ENCODE measurements at places on chromosomes 3 and 15.

DNA sequence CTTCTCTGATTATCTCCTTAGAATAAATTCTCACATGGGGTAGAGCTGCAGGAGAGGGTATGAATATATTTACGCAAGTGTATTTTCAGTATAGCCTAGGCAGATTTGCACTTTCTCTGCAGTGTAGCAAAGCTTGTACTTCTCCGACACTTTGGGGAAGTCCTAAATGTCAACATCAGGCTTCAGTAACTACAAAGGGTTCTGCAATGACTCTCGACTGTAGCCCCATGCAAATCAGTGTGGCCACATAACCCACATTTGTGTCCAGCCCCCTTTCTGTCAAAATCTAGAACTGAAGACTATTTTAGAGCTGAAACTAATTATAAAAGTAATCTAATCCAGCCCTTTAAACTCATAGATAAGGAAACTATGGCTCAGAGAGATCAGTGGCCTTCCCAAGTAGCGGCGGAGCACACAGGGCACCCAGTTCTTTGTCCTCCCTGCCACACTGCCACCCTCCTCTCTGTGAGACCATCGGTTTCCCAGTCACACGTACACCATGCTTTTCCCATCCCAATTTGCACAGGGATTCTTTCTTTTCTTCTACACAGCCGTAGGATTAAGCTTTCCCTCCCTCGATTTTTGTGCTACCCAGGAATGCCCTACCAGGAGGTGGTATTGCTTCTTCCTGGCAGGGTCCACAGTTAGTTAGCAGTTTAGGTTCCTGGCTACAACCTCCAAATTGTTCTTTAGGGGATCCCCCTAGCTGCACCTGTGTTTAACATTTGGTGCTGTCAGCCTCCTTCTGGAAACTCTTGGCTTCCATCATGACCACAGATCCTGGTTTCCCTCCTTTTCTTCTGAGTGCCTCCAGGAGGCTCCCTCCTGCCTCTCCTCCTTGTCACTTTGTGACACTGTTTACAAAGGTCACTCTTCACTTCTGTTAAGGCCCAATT is 22.9 kb downstream of the MRAS start:
- DNase-seq = no peak

- no peak for DNase-seq
Observed at GRCh38 chr15:79185199-79185598, 94.6 kb upstream of the RASGRF1 start.

GRCh38 chr3:190166948-190167347 is 46.3 kb upstream of the P3H2 start:
- DNase-seq = no peak

- no peak for DNase-seq
Observed at GRCh38 chr3:184552863-184553262, 8.7 kb upstream of the EPHB3 start.

GRCh38 chr15:75577401-75578172 is 1.5 kb downstream of the PTPN9 start:
- no peak for DNase-seq

DNA sequence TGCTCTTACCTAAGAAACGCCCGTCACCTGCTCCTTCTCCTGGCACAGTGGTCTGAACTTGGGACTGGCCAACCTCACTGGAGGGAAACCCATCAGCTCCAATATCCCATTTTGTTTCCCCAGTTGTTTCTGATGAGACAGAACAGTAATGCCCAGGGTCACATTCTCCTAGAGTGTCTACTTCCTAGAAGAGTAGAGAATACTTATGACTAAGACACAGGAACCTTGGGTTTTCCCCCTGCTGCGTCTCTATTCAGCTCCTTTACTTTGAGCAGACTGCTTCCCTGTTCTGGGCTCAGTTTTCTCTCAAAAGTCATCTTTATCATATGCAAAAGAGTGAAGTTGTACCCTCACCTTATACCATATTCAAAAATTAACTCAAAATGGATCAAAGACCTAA is 79.4 kb downstream of the POLR2M start:
- DNase-seq = no peak

GRCh38 chr3:39147711-39148434 is 5.5 kb downstream of the CSRNP1 start:
- no peak for DNase-seq

DNA sequence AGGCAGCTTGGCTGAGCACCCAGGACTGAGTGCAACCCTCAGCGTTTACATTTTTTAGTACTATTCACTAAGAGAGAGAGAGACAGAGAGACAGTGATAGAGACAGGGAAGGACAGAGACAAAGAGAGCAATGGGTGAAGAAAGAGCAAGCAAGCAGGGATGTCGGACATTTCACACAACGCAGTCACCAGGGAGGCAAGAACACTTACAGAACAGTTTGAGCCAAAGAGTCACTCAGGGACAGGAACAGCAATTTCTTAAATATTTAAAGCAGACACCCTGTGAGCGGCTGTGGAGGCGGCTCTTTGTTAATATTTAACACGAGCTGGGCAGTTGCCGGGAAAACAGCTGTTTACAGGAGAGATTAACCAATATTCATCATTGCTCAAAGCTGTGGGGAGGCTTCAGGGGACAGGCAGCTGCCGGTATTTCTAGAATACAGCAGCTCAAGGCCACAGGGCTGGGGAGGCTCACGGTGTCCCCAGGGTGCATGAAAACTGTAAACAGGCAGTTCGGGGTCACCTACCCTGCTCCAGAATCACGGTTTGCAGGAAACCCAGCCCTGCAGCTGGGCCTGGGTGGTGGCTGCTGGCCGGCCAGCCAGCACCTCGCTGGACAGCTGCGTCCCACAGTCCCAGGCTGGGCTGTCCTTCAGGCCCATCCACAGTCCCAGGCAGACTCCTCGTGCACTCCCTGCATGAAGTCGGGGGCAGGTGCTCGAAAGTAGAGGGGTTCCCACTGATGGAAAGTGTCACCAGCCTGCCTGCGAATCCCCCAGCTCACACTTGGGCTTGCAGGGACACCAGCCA is 38.8 kb upstream of the PCSK6 start:
- no peak for DNase-seq

Data from T1000 (cell line).